Activated T-cell treated with anti-CD3 and anti-CD28 coated beads, Interleukin-2, amount 50 U/mL, for 24 hours (primary cell): ENCODE measurements at places on chromosomes 1 and 21.

DNA sequence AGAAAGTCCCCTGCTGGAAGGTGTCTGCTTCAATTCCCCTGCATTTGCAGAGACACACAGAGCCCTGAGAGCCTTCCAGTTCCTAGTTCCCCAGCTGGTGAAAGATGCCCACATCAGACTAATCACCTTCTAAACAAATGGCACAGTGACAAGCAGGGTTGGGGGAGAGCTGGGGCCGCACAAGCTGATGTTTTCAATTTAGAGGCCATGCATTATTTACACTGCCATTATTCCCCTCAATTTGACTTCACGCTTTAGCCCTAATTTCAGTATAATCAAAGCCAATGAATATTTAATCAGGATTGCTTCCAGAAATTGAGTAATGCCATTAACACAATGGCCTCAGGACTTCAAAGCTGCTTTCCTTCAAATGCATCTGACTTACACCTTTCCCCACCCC is 81.5 kb downstream of the BEND5 start:
- DNase-seq = no peak

- DNase-seq = no peak
Measured at GRCh38 chr1:2238361-2239012, 10.4 kb downstream of the SKI start.

- DNase-seq = no peak
Measured at GRCh38 chr1:46735708-46736324, 16.9 kb upstream of the EFCAB14 start.

DNA sequence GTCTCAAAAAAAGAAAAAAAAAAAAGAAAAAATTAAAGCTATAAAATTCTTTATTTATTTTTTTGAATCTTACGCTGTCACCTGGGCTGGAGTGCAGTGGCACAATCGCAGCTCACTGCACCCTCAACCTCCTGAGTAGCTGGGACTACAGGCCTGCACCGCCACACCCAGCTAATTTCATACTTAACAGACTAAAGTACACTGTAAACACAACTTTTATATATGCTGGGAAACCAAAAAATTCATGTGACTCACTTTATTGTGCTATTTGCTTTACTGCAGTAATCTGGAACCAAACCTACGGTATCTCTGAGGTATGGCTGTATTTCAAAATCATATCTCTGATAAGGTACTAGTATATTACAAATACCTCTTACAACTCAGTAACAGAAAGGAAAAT is 40.3 kb downstream of the HSF2BP start:
- no peak for DNase-seq

DNA sequence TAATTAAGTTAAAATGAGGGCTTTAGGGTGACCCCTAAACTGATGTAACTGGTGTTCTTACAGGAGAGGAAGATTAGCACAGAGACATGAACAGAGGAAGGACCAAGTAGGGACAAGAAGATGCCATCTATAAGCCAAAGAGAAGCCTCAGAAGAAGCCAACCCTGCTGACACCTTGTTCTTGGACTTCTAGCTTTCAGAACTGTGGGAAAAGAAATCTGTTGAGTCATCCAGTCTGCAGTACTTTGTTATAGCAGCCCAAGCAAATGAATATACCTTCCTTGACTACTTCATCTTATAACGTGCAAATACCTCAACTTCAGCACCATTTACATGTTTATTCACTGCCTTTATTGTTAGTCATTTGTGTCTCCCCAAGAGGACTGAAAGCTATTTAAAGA is 3.4 kb downstream of the ZBTB21 start:
- DNase-seq = no peak

- DNase-seq = no peak
Measured at GRCh38 chr1:180751921-180752320, 120.1 kb downstream of the XPR1 start.

- DNase-seq = no peak
Measured at GRCh38 chr1:159532922-159533321, 2.9 kb downstream of the OR10J5 start.

DNA sequence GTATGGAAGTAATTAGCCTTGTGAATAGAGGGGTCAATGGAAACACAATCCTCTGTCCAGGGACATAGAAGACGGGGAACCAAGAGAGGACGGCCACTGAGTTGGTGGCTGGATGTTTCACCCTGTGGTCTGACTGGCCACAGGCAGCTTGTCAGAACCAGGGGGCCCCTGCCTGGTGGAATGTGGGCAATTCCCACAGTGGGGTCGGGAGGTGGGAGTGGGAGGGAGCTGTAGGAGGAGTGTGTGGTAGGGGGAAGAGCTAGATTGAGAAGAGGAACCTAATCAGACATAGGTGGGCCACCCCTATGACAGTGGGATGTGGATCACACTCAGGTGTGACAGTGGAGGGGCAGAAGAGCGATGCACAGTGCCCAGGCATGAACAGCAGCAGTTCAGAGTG is 31.3 kb downstream of the TRIM62 start:
- no peak for DNase-seq

GRCh38 chr1:160744852-160745520 is 5.9 kb downstream of the SLAMF7 start:
- DNase-seq = no peak

DNA sequence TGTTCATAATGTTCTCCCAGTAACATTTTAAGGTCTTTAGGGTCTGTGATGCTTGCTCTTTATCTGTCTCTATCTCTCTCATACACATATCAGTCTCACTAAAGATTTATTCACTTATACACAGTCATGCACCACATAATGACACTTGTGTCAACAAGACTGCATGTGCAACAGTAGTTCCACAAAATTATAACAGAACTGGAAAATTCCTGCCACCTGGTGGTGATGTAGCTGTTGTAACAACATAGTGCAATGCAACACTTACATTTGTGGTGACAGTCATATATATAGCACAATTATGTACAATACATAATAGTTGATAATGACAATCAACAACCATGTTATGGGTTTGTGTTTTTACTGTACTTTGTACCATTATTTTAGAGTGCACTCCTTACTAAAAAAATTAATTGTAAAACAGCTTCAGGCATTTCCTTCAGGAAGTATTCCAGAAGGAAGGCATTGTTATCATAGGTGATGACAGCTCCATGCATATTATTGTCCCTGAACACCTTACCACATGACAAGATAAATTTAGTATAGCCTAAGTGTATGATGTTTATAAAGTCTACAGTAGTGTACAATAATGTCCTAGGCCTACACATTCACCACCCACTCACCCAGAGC is 8.1 kb downstream of the TDRD5 start:
- DNase-seq = no peak

DNA sequence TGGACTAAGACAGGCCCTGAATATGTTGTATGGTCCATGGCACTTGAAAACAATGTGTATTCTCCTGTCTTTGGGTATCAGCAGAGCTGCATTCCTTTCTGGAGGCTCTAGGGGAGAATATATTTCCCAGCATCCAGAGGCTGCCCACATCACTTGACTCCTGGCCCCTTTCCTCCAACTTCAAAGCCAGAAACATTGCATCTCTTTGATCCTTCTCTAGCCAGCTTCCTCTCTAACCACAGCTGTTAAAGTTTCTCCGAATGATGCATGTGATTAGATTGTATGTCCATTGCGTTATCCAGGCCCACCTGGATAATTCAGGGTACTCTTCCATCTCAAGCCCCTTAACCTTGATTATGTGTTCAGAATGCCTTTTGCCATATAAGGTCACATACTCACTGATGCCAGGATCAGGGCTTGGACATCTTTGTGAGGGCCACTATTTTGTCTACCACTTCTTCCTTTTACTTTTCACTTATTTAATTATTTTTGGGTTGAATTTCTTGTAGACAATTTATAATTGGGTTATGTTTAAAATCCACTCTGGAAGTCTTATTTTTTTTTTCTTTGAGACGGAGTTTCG is 5.3 kb downstream of the CHD1L start:
- no peak for DNase-seq

DNA sequence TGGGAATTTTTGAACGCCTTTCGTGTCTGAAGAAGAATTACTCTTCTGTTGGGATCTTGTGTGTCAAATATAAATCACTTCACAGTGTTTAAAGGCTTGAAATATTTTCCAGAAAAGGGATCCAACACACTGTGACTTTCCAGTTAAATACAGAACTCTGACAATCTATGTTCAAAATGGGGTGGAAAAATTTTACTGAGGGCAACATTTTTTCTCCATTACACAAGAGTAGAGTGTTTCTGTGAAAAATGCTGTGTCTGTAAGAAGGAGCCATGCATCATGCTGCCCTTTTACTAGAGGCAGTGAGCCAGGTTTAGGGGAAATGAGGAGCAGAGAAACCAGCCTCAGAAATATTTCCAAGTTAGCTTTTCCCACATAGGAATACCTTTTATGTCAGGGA is 86.5 kb downstream of the VPS13D start:
- DNase-seq = no peak

DNA sequence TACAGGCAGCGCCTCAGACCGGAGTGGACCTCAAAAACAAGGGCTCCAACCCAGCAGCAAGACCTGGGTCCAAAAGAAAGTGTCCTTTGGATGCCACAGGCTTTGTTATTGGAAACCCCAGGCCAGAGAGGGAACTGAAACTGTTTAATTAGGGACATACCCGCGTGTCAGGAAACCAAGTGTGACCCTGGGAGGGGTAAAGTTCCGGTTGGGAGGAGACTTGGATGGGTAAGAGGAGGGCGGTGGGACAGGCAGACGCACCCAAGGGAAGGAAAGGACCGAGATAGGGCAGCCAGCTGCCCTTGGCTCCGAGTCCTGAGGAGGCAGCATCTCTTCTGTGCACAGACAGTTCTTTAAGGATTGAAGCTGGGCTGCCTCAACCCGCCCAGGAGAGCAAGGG is 71.4 kb downstream of the CDC7 start:
- no peak for DNase-seq
